ENCODE measurements at places on chromosomes 6 and 20. TPM values are rescaled to one million over a fixed set of nuclear protein-coding genes. Genes with fewer than 3 reads are reported as not detected.

Gene ANGPT4
- 0.60 TPM for total RNA-seq

Gene COL21A1
- total RNA-seq: 44.6 TPM

Gene PRRT1
- total RNA-seq: 1.6 TPM

Gene OOEP
- total RNA-seq: not detected

Gene PLA2G7
- 1.9 TPM for total RNA-seq

Gene BNIP5
- 0.11 TPM for total RNA-seq

Gene CLDN20
- total RNA-seq: not detected

Gene BPIFB1
- not detected for total RNA-seq

Gene PDE10A
- total RNA-seq: 19.6 TPM

Gene GJA10
- 2.5 TPM for total RNA-seq

Gene OR2H1
- total RNA-seq: not detected

Data from camera-type eye (tissue), 1 donor.